ENCODE measurements at places on chromosomes 1 and 21.

DNA sequence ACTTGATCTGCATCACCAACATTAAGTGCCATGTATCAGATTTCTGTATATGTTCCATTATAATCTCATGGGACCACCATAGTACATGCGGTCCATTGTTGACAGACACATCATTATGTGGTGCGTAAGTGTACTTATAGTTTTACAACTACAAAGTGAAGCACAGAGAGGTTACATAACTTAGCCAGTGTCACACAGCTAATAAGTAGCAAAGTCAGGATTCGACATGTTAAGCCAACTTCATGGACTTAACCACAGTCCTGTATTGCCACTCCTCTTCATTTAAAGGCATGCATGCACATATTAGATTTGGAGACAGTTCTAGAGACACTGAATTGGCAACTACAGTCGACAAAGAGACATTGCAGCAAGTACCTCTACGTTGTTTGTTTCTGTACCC, 120.5 kb downstream of the ATF6 start:
- DNase-seq: no peak

GRCh38 chr1:182570611-182570970, 18.5 kb downstream of the RNASEL start:
- no peak for DNase-seq

GRCh38 chr21:37565530-37566223, 199.1 kb downstream of the DYRK1A start:
- DNase-seq: no peak

DNA sequence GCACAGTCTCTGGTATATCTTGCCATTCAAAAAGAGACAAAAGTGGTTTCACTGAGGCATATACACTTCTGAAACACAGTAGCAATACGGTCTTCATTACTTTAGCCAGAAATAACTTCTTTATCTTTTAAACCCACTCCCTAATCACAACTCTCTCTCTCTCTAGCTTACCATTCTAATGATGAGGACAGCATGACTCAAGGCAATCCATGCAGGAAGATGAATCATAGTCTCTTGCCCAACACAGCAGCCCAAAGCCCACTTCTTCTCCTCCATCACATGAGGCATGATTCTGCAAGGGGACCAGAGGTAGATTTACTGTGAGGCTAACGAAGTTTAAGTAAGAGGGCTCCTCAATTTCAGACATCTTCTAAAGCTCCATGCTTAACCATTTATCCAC, 285.0 kb upstream of the NR5A2 start:
- no peak for DNase-seq

GRCh38 chr1:75426688-75427087, 184.2 kb downstream of the SLC44A5 start:
- DNase-seq: no peak

DNA sequence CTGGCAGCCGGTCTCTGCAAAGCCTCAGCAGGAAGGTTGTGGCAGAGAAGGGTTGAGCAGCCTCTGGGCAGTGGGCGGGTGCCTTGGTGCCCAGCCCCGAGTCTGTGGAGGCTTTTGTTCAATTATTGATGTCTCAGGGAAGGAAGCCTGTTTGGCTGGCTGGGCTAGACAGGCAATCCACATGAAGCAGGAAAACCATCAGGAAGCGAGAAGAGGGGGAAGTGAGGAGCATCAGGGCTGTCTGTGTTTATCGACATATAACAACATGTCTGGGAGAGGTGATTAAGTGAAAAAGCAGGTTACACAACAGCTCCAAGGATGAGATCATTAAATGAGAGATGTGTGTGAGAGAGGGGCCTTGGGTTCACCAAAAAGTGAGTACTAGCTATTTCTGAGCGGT, 105.4 kb downstream of the UBE2U start:
- no peak for DNase-seq

DNA sequence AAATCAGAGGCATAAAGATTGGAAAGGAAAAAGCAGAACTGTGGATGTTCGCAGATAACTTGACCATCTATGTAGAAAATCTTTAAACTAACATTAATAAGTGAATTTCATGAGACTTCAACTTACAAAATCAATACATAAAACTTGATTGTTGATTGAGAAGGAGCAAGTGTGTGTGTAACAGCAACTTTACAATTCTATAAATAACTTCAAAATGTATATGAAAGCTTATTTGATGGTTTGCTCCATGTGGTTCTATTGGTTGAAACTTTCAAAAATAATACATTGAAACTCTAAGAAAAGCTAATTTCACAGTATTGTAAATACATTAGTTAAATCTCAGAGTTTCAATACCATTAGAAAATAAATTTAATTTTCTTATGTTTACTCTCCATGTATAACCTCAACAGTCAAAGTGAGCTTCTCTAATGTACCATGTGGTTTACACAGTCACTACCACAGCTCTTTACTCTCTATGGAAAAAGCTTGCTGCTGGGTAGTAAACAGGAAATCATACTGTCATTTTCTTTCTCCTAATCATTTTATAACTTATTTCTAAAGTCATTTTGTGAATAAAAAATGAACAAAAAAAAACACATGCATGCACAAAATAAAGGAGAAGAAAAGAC, 12.0 kb downstream of the AKT3 start:
- no peak for DNase-seq

DNA sequence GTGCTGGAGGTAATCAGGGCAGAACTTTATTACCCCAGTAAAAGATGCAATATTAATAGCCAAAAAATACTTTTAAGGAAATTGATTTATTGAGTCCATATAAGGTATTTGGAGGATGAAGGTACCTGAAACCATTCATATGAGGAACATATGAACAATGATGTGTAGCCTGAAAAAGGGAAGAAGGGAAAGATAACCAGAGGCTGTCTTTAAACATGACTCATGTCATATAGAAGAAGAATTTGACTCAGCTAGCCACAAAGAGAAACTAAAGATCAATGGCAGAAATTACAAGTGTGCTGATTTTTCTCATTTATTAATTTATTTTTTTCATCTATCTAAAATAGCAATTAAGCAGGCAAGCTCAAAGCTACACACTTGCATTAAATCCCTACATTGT, 136.2 kb upstream of the DUSP10 start:
- DNase-seq: no peak

DNA sequence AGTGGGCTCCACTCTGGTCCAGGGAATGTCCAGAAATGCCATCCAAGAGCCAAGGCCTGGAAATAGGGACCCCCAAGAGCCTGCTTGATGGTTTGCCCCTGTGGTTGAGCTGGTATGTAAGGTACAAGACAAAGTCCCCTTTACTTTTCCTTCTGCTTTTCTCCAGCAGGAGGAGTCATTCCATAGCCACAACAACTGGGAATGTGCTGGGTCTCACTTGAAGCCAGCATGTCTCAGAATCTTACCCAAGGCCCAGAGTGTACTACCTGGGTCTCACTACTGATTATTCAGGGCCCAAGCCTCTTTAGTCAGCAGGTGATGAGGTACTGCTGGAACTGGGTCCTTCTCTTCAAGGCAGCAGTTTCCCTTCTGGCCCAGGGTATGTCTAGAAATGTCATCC, 62.1 kb upstream of the CD55 start:
- DNase-seq: no peak

GRCh38 chr1:183230413-183230812, 44.3 kb downstream of the LAMC2 start:
- DNase-seq: no peak

DNA sequence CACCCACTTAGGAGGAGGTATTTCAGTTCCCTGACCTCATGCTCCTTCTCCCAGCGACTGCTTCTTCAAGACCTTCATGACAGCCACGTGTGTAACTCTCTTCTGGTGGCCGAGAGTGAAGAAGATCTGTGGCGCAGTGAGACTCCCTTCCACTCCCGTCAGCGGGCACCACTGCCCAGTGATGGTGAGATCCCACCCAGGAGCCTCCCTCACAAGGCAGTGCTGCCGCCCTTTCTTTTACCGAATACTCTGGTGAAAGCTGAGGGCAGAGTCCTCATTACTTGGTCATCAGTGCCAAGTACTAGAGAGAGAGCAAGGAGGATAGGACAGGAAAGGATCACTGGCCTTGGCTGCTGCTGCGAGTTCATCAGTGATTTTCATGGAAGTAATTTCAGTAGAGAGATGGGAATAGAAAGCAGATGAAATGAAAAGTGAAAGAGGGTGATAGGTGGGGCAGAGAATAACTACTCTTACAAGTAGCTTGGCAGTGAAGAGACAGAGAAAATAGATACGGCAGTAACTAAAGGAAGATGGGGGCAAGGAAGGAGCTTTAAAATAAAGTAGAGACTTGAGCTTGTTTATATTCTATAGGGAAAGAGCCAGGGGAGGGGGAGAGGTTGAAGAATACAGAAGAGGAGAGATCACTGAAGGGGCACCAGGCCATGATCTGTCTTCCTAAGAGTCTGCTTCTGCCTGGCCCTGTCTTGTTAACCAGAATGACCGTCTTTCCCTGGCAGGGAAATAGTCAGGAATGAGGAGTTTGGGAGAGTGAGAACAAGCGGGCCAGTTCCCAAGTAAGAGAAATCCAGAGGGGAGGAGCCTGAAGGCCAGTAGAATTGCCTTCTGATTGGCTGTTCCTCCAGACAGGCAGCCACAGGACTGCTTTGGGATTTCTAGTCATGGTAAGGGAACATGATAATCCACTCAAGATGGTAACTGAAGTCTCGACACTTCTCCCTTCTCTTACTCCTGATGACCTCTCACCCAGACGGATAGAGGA, 18.3 kb downstream of the HYI start:
- no peak for DNase-seq

- no peak for DNase-seq
Observed at GRCh38 chr21:43361127-43361492, 65.8 kb downstream of the SIK1 start.

DNA sequence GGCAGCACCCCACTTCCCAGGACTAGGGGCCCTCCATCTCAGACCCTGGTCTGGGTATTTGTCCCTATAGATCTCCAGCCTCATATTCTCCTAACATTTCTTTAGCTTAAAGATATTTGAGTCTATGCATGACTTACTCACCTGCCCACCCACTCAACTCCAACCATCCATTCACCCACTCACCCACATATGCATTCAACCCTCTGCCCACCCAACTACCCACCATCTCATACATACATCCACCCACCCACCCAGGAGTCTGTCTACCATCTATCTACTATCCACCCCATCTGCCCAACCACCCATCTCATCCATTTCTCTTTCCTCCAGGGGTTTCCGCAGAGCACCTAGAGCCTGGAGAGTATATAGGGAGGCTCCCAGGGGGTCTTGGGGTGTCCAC, 42.7 kb downstream of the FAAH start:
- no peak for DNase-seq

GRCh38 chr1:83547901-83548300, 451.0 kb downstream of the TTLL7 start:
- no peak for DNase-seq

DNA sequence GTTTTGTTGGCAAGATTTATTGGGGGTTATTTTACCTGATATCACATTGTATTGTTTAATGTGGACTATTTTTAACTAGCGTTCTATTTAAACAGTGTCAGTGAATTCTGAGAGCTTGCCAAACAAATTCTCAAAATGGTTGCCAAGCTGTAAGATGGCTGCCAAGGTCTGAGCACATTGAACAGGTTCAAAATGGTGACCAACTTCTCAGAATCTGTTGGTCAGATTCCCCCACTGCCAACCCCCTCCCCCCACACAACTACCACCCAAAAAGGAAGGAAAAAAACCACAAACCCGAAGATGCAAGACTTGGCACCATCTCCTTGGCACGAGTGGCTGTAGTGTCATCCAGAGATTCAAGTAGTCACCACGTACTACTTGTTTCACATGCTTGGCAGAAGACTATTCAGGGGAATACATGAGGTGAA, 159.1 kb downstream of the NFIA start:
- no peak for DNase-seq

- DNase-seq: no peak
Observed at GRCh38 chr1:56978819-56979218, 13.0 kb upstream of the C8B start.

GRCh38 chr1:180851995-180852887, 60.5 kb upstream of the KIAA1614 start:
- DNase-seq: no peak

DNA sequence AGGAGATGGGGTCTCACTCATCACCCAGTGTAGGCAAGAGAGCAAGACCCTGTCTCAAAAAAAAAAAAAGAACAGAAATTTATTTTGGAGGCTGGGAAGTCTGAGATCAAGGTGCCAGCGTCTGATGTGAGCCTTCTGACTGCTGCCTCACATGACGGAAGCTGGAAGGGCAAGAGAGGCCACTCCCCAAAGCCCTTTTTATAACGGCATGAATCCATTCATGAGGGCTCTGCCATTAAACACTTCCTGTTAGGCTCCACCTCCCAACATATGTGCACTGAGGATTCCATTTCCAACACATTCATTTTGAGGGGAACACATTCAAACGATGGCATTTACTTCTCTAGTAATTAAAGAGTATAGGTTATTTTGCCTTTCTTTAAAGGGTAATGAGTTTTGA, 50.9 kb upstream of the C1orf198 start:
- DNase-seq: no peak

DNA sequence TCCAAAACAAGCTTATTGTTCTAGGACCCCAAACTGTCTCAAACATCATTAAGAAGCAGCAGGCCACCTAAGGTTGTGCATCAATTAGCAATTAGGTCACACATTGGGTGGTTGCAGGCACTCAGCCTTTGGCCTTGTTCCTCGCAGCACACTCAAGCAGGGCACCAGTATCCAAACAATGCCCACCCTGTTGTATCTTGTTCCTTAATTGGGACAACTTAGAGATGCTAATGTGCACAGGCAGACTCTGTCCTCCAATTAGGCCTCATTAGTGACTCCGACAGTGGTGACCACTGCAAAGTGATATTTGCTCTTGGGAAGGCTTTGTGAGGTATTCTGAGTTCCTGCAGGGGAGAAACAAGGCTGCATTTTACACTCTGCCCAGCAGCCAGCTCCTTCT, 515.1 kb upstream of the PTBP2 start:
- DNase-seq: no peak

GRCh38 chr1:221888218-221888617, 146.3 kb upstream of the DUSP10 start:
- no peak for DNase-seq

GRCh38 chr1:38589036-38589435, 270.5 kb downstream of the RRAGC start:
- DNase-seq: no peak

GRCh38 chr1:68293122-68293521, 60.8 kb upstream of the WLS start:
- no peak for DNase-seq

DNA sequence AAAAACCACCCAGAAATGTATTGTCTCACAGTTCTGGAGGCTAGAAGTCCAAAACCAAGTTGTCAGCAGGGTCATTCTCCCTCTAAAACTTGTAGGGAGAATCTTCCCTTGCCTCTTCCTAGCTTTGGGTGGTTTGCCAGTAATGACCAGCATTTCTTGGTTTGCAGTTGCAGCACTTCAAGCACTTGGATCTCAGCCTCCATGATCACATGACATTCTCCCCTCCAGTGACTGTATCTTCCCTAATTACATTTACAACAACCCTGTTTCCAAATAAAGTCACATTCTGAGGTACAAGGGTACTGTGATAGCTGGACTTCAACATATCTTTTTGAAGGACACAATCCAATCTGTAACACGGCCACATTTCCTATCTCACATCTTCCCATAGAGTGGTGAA, 37.2 kb downstream of the EVI5 start:
- no peak for DNase-seq

Data from NCI-H748 treated with DMSO at 0.1 percent for 48 hours (cell line).